Activated gamma-delta T cell (primary cell): ENCODE measurements at places on chromosomes 7 and 10.

GRCh38 chr10:44989597-44990301, 11.0 kb upstream of the ZNF22 start:
- DNase-seq = no peak

DNA sequence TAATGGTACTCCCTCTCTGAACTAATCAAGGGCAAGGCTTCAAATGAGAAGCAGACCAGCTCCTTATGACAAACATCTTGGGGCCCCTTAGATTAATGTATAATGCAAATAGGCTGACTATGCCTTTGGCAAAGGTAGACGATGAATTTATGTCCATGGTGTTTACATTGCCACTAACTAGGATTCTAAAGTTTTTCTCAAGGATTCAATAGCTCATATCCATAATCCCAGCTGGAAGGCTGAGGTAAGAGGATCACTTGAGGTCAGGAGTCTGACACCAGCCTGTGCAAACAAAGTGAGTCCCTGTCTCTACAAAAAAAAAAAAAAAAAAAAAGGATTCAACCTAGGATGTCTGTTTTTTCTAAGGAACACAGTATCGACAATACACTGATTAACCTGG, 96.5 kb downstream of the ORC5 start:
- DNase-seq = no peak

- no peak for DNase-seq
These were observed 10.8 kb downstream of the ICA1 start for GRCh38 chr7:8251195-8251594.

DNA sequence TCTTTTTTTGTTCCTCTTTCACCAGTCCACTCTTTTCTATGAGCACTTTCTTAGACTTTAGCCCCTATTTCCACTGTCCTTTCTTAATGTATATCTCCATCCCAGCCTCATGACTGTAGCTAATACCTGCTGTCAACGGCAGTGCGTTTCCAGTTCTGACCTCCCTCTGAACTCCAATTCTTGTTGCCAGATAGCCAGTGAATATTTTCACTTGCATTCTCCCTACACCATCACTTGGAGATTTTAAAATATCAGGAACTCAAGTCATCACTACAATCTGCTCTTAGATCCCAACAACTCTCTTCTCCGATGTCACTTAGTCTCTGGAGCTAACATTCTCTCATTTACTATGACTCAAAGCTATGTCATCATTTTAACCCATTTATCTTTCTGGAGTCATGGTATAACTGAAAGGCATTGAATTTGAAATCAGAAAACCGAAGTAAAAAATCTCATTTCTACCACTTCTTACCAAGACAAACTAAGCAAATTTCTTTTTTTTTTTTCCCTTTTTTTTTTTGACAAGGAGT, 5.1 kb upstream of the SLC16A12 start:
- no peak for DNase-seq

DNA sequence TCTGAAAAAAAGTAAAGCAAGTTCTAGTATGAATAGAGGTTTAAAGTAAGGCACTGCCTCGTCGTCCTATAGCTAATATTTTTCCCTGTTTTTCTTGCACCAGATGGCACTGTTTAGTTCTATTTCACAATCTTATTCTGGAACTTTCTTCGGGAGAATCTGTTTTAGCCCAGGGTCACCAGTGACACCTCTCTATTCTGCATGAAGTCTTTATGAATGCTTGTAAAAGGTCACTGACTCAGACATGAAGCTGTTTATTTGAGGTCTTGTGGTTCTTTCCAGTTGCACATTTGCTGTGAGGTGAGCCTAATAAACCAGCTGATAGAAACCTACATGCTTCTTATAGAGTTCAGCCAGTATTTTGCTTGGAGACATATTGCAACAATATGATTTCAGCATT, 444.3 kb downstream of the AUTS2 start:
- DNase-seq = no peak

DNA sequence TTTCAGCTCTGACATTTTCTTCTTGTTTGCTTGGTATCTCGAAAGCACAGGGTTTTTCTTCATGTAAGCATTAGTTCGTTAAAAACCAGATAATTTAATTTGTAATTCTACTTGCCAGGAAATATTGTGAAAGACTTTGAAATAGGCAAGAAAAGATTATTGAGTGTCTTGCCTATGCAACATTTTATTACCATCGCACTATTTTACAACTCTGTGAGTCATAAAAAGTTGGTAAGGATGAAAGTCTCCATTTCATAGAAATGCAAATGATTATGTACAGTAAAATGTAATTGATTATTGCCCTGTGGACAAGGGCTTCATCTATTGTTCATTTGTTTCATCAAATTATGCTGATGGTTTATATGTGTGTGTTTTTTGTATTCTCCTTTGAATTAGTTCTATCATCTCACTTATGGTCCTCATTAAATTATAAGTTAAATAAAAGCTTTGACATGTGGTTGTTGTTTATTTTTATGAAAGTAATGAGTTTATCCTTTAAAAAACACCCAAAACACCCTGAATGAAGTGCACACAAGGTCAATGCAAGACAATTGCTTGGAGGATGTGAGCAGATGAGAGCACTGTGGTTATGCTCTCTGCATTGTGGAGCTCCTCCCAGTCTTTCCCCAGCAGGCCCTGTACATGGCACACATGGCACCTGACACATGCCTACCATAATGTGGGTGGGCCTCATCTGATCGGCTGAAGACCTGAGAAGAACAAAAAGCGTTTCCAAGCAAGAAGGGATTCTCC, 230.8 kb downstream of the CXCL12 start:
- no peak for DNase-seq

- DNase-seq = no peak
These were observed 98.4 kb downstream of the SPDYE5 start for GRCh38 chr7:75590373-75591005.

DNA sequence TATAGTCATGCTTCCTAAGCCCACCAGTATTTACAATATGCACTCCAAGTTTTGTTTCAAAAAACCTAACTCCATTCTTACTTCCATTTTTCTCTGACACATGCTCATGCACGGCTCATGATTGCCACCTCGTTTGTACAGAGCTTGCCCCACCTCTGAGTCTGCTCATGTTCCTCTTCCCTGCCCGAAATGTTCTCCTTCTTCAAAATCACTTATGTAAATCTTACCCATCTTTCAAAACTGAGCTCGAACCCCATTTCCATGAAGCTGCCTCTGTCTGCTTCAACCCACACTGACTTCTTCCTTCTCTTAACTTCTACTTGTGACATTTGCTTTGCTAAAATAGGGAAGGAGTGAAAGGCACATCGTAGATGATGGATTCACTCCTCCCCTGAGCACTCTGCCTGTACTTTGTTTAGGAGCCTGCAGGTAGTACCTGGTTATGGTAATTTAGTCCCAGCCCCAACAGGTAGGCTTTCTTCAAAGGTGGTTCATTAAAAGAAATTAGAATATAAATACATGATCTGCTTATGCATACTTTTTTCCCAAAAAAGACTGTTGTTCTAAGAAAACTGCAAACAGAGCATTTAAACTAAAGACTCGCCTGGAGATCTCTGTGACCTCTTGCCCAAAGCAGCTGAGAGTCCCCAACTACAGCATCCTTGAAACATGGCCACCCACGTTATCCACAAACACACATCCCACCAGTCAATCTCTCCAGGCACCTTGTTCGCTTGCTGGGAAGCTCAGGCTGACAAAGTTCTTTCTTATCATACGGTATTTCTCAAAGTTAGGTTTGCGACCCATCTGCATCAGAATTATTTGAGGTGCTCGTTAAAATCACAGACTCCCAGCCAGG, 172.0 kb downstream of the DGKI start:
- no peak for DNase-seq

DNA sequence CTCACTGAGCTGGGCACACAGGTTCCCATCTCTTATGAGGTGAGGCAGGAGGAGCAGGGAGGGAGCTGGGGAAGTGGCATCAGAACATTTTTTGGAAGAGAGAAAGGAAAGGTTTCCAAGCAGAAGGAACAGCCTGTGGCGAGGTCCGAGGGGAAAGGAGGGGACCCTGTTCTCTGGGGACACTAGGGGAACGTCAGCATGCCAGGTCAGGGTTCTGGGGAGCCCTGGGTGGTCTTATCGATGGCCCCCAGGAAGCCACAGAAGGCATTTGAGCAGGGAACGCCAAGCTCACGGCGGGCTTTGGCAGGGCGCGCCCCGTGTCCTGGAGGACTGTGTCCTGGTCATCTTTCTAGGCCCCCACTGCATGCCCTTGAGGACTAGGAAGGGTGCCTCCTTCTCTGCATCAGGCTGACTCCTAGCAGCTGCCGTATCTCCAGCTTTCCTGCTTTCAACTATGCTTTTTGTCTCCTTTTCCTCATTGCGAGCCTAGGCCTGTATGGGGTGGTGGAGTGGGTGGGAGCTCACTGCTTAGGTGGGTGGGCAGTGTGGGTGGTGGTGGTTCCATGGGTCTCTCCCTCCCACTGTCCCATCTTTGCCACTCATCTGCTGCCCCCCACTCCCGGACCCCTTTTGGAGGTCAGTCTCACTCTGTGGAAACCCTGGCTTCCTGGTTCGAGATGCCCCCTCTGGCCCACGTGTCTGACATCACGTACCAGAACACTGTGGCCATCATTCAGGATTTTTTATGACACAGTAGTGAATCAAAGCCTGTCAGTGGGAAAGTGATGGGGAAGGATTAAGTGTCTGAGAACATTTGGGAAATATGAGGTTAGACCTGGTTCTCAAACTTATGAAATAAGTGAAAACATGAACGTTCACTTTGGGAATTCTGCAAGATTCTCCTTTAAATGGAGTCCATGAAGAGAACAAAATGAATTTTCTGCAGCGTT, 89.1 kb downstream of the CUX1 start:
- no peak for DNase-seq

DNA sequence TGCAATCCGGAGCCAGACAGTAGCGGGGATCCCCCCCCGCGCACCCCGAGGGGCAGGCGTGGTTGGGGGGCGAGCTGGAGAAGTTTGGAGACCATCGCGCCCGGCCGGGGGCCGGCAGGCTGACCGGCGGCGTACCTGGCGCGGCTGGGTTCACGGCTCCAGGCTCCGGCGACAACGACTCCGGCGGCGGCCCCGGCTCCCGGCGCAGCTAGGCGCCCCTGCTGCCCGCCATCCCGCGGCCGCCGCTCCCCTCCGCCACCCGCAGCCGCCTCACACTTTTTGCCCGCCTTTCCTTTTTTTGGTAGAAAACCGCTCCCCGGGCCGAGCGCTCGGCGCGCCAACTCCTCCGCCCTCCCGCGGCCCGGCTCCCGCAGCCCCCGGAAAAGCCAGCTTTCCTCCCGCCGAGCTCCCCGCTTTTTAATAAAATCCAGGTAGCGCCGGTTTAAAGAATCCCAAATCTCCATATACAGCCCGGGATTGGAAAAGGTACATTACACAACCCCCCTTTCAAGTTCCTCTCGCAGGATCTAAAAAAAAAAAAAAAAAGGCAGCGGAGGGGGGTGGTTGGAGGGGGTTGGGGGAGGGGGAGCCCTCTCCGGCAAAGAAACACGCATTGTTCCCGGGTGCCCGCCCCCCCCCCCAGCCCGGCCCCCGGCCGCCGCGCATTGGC, at the start of gene TNRC18:
Gene TNRC18 (minus strand): TSS at position 529 of the 670 bp plus-strand sequence. CDS start 2,588 bp downstream, outside the sequence.
- DNase-seq = no peak

DNA sequence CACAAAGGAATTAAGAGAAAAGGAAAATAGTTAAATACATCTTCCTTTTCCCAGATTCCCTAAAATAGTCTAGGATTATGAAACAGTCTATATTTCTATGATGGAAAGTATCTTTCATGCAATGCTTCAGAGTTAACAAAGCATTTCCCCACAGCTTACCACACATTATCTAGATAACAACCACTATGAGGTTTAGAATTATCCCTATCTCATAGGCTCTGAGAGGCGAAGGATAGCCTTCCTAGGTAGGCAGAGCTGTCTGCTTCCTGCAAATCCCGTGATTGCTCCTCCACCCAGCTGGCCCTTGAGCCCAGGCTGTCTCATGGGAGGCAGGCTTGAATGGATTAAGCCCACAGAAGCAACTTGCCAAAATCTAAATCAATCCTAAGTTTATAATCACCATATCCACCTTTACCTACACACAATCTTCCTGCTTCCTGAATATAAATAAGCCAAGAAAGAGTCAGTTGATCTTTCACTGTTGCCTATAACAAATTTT, 321.4 kb upstream of the AOAH start:
- DNase-seq = no peak
